ENCODE measurements at places on chromosomes 1 and 21.

- DNase-seq = no peak
These were observed 1.2 kb downstream of the NHLH2 start for GRCh38 chr1:115839679-115840237.

DNA sequence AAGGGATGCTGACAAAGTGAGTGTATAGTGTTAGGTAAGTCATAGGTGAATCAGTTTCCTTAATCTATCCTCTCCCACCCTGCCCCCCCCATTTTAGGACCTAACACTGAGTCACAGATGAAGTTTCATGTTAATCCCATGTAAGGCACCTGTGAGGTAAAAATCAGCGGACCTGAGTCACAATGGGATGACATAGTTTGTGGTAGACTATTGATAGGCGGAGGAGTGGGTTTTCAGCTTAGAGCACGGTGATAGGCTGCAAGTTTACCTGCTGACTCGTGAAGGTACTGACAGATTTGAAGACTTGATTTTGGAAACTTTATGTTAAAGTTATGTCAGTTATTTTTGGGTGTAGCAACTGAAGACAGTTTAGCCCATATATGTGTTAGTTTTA is 1.7 kb downstream of the TOR1AIP1 start:
- no peak for DNase-seq

- DNase-seq = no peak
These were observed 163.3 kb downstream of the ETS2 start for GRCh38 chr21:38968887-38969543.

GRCh38 chr1:75520862-75521475 is 89.9 kb downstream of the SLC44A5 start:
- DNase-seq = no peak

DNA sequence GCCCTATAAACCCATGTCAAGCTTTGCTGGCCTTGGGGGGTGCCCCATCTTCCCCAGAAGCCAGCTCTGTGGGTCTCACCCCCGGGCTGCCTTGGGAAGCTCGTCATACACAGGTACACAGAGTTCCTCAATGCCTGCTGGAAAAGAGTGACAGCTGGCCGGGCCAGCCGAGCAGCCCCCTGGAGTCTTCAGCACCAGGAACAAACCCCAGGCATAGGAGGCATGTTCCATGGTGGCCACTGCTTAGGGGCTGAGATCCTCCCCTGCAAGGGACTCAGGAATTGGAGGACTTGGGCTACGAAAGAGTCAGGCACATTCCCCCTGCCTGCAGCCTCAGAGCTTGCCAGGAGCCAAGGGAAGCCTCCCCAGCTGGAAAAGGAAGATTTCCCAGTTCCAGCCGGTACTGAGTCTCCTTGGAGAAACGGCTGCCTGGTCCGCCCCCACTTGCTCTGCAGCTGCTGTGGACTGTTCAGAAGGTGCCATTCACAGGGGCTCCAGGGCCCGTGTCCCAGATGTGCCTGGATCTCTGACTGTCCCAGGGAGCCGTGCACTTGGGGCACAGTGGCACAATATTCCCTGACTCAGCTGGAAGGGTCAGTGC is 89.5 kb downstream of the STUM start:
- no peak for DNase-seq

DNA sequence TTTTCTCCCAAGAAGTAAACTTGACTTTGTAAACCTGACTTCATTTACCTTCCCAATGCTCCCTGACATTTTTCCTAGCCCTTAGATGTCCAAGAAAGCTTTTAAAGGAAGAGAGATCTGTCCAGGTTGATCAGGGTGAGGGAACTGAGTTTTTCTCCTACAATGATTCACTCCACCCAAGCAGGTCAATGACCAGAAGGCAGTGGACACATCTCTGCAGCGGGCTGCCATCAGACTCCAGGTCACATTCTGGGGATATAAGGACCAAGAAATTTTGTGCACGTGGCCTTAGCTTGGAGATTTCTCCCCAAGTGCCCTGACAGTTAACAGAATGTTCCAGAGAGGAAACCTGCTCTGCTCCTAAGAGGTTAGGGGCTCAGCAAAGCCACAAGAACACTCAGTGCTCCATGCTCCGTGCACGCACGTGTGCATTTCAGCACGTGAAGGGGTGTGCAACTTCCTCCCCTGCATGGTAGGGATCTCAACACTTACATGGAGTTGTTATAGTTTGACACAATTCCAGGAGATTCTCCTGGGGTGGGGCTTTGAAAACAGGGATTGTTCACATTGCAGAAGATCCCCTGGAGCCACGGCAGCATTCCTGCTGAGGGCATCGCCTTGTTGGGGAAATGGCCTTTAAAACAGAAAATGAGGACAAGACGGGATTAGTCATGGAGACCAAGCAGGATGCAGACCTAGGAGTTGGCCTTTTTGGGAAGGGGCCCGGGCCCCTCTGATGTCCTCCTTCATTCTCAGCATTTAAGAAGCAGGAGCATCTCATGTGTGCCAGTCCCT is 9.8 kb downstream of the ABCA4 start:
- DNase-seq = no peak

DNA sequence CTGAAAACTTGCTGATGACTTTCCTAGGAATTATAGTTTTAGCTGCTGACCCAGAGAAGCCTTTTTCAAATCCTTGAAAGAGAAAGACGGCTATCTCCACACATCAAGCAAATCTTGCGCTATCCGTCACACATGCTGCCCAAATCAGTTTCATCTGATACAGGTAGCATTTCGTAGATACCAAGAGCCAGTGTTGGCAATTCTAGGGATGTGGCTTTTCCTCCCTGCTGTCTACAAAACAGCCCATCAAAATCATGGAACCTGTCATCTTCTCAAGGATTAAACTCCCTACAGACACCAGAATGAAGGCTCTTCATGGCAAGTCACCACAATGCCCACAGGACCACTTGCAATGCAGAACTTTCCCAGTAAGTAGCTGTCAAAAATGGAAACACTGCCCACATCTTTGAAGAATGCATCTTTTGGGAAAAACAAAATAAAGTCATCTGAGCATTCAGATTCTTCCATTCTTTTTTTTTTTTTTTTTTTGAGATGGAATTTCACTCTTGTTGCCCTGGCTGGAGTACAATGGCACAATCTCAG is 10.4 kb downstream of the STX6 start:
- DNase-seq = no peak

DNA sequence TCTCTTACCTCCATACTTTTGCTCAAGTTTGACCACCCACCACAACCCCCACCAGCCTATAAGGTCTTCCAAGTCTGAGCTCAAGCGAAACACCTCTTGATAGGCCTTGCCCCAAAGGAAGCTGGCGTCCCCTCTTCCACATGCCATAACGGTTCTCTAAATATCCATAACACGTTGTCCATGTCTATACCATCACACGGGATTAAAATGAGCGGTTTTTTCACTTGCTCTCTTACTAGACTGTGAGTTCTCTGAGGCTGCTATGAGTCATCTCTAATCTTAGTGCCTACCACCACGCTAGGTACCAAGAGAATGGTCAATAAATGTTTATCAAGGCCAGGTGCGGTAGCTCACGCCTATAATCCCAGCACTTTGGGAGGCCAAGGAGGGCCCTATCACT is 41.0 kb downstream of the WASF2 start:
- DNase-seq = no peak

GRCh38 chr1:46665983-46666382 is 2.2 kb downstream of the ATPAF1 start:
- DNase-seq = no peak

GRCh38 chr1:9835758-9836631 is 12.2 kb upstream of the CLSTN1 start:
- peak; percentile 46 for DNase-seq
